ENCODE measurements at places on chromosomes 11 and 22.

- DNase-seq: no peak
Measured at GRCh38 chr11:92556431-92556830, 331.8 kb downstream of the FAT3 start.

DNA sequence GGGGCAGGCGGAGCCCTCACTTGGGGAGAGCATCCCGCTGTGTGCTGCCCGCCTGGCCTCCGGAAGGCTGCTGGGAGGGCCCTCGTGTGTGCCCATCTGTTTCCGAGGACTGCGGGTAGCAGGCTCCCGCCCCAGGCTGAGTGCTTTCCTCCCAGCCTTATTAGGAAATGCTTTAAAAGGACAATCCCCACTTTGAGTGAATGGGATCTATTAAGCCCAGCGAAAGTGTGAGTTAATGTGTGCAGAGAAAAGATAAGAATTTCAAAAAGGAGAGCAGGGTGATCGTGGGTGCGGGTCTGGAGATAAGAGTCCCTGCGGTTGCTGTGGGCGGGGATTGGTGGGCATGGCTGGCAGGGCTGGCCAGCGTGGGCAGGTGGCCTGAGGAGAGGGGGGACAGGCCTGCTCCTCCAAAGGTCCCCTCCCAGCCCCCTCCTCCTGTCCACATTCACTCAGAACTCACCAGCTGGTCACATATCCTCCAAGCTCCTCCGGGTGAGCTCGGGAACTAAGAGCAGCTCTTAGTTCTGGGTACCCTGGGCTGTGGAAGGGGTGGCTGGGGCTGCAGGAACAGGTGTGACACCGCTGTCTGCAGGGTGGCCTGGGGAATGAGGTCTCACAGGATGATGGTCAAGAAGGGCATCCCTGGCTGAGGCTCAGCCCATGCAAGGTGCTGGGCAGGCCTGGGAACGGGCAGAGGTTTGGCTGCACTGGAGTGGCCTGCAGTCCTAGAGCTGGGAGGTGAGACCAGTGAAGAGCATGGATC lies 1260.3 kb downstream of the BRD1 start:
- no peak for DNase-seq

- DNase-seq: no peak
Measured at GRCh38 chr22:21916309-21916918, 36.2 kb downstream of the PPM1F start.

DNA sequence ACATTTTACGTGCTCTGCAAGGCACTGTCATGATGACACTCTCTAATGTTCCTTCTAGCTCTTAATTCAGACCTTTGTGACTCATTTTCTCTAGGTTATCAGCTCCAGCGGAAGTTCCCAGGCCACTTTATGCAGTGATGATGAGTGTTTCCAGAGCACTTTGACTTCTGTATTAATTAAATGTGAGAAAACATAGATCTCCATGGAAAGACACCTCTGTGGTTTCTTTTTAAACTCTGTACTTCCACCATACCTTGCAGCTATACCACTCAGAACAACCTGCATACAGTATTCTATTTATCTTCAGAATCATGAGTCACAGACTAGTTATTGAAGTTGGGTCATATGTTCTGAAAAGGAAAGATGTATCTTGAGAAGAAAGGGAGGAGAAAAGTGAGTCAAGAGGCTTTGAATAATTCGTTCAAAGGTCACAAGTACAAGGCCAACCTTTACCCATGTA lies 175.6 kb upstream of the TENM4 start:
- no peak for DNase-seq

GRCh38 chr22:32932176-32932575 lies 126.0 kb downstream of the SYN3 start:
- DNase-seq: no peak

DNA sequence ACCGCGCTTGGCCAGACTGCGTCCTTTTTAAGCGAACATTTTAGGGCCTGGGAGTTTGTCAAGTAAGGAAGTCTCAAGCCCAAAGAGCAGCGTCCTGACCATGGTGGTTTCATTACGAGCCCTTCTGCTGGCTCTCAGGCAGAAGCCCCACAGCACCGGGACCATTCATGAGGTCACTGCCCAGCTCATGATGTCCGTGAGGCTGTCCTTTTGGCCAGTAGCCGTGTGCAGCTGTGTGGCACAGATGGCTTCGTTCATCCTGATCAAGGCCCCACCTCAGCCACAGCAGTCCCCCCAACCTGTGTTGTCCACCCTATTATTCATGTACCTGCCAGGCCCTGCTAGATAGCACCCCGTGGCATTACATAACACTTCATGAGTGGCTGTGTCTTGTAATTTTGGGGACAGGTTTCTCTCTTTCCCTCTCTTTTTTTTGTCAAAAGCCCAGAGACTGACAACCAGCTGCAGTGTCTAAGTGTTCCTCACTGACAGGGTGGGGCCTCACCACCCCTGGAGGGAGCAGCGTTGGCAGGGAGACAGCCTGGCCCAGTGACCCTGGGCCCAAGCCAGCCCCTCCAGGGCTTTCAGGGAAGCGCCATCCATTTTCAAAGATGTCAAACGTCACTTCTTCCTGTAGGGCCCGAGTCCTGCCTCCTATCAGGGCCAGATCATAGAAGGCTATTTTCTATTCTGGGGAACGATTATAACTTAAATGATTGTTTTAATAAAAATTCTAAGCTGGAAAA lies 21.8 kb upstream of the CABP7 start:
- DNase-seq: no peak

DNA sequence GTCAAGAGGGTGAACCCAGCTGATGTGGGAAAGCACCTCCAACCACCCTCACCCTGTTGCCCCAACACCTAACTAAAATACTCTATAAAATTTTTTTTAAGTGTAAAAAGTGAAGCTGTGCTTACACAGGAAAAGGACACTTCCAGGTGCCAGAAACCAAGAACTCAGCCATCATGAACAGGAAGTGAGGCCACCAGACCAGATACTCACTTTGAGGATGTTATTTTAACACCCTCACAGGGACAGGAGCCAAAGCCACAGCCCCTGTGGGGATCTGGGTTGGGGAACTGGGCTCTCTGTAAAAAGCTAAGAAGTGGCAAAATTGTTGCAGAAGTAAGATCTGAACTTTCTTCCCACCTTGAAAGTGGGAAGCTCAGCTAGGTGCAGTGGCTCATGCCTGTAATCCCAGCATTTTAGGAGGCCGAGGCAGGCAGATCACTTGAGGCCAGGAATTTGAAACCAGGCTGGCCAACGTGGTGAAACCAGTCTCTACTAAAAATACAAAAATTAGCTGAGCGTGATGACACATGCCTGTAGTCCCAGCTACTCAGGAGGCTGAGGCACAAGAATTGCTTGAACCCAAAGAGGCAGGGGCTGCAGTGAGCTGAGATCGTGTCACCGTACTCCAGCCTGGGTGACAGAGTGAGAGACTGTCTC lies 3.8 kb downstream of the RSPH14 start:
- no peak for DNase-seq

DNA sequence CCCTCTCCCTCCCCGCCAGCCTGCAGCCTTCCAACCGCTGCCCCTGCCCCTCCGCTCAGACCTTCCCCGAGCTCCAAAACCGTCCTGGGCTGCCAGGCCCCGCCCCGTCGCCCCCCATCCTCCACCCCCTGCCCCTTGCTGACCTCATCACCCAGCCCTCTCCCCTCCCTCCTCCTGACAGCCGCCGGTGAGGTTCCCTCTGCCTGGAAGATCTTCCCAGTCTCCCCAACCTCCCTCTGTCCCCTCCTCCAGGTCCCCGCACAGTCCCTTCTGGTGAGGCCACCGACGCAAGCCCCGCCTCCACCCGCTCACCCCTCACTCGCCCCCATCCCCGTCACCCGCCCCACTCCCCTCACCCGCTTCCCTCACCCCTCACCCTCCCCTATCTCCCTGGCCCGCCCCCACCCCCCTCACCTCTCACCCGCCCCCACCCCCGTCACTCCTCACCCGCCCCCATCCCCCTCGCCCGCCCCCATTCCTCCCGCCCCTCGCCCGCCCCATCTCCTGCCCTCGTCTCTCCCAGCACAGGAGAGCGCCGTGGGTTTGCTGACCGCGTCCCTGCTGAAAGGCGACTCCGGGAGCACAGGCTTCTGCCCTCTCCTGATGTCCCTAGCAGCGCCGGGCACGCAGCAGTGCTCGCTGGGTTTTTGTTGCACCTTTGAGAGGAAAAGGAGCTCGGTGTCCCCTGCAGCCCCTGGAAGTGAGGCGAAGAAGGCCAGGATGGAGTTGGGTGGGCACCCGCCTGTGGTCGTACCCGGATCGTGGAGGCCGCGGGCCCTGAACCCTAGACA lies 16.4 kb upstream of the UPK3A start:
- DNase-seq: no peak

DNA sequence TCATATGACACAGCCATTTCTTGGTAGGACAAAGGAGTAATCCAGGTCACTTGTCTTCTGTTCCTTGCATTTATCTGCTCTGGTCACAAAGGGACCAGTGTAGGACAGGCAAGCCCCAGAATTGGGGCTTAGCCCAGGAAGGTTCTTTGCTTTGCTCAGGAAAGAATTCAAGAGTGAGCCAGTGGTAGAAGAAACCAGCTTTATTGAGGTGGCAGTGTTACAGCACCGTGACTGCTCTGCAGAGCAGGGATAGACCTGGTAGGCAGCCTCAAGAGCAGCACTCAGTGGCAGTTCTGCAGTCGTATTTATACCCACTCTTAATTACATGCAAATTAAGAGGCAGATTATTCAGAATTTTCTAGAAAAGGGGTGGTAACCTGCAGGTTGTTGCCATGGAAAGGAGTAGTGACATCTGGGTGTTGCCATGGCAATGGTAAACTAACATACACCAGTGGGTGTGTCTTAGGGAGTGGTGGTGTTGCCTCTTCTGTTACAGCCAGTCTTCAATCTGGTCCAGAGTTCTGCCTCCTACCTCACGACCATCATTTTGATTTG lies 84.9 kb upstream of the RAB1B start:
- DNase-seq: no peak

- DNase-seq: no peak
Measured at GRCh38 chr11:13324141-13324540, 46.6 kb downstream of the BMAL1 start.

DNA sequence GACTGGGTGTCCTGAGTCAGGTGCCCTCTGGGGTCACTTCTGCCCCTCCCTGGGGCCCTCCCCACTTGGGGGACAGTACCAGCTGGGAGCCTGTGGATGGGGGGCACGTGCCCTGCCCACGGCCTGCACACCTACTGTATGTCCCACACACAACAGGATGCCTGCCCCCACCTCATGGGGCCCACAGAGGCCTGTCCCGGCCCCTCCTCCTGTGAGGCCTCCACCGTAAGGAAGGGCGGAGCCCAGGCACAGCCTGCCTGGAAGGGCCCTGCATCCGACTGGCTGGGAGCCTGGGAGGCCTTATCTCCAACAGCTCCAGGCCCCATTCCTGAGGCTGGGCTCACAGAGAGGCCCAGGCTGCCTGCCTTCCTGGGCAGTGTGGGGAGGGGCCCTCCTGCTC lies 47.8 kb downstream of the BRSK2 start:
- DNase-seq: no peak

Data from activated T-cell treated with anti-CD3 and anti-CD28 coated beads for 4 hours (primary cell).